ENCODE measurements at places on chromosomes 12 and 14.

GRCh38 chr12:96274331-96274730 lies 80.2 kb downstream of the ELK3 start:
- H3K4me3 ChIP-seq: no peak overlapping the region
- H3K27ac ChIP-seq: peak overlapping the region; percentile 25

GRCh38 chr14:80620434-80620833 lies 321.1 kb downstream of the CEP128 start:
- no peaks in the 10 kb centered on the region for H3K36me3 ChIP-seq
- DNase-seq: no peak
- no peak overlapping the region for H3K27ac ChIP-seq
- no peaks in the 10 kb centered on the region for H3K4me1 ChIP-seq
- no peak overlapping the region for H3K4me3 ChIP-seq
- no peaks in the 10 kb centered on the region for H3K27me3 ChIP-seq

DNA sequence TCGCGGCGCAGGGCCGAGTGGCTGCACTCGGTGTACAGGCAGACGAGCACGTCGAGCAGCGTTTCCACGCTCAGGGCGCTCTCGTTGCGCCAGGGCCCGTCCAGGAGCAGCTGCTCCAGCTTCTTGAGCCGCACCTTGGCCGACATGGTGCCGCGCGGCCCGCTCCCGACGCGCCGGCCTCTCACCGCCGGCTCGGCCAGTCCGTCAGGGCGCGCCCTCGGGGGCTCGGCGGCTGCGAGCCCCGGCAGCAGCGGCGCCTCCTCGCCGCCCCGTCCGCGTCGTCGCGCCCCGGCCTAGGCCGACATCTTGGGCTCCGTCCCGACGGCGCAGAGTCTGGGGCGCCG lies 349 bp downstream of the CDC42BPB start:
- no peak overlapping the region for H3K4me3 ChIP-seq
- no peaks in the 10 kb centered on the region for H3K36me3 ChIP-seq
- H3K4me1 ChIP-seq: peaks cover 13% of the 10 kb centered on the region
- DNase-seq: no peak
- H3K27ac ChIP-seq: no peak overlapping the region

DNA sequence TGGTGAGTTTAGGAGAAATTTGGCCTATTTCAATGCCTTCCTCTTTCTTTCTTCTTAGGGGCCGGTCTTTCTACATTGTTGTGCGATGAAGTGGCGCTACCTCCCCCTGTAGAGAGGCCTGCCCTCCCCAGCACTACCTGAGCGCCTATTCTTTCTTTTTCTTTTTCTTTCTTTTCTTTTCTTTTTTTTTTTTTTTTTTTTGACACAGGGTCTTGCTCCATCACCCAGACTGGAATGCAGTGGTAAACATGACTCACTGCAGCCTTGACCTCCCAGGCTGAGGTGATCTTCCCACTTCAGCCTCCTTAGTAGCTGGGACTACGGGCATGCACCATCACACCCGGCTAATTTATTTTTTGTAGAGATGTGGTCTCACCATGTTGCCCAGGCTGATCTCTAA lies 136.1 kb upstream of the MAX start:
- no peaks in the 10 kb centered on the region for H3K36me3 ChIP-seq
- no peak overlapping the region for H3K4me3 ChIP-seq
- DNase-seq: no peak
- peaks cover 4% of the 10 kb centered on the region for H3K4me1 ChIP-seq

GRCh38 chr12:79370021-79370420 lies 320.7 kb downstream of the PAWR start:
- H3K36me3 ChIP-seq: no peaks in the 10 kb centered on the region
- H3K4me3 ChIP-seq: no peak overlapping the region
- no peak for DNase-seq
- no peaks in the 10 kb centered on the region for H3K4me1 ChIP-seq

DNA sequence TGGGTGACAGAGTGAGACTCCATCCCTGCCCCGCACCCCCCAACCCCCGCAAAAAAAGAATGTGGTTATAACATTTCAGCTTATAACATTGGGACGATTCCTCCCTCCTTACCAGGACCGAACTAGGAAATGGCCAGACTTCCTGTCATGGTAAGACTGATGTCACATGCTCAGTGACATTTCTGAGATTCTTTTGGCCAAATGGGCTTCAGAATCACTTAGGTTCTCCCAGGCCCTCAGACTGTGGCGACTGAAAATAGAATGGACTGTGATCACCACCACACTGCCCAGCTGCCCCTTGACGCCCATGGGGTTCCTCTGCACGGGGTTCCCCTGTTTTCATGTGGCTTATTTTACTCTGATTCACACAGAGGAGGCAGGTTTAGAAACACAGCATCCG lies 115.0 kb upstream of the EVL start:
- H3K27me3 ChIP-seq: peaks cover 24% of the 10 kb centered on the region
- peaks cover 9% of the 10 kb centered on the region for H3K4me1 ChIP-seq
- no peaks in the 10 kb centered on the region for H3K36me3 ChIP-seq

GRCh38 chr12:84537666-84538065 lies 374.9 kb downstream of the SLC6A15 start:
- H3K4me3 ChIP-seq: no peak overlapping the region
- H3K36me3 ChIP-seq: no peaks in the 10 kb centered on the region
- no peak for DNase-seq
- no peak overlapping the region for H3K27ac ChIP-seq
- no peaks in the 10 kb centered on the region for H3K4me1 ChIP-seq

GRCh38 chr12:23618718-23619117 lies 330.8 kb downstream of the SOX5 start:
- no peaks in the 10 kb centered on the region for H3K4me1 ChIP-seq
- no peak overlapping the region for H3K4me3 ChIP-seq
- H3K27ac ChIP-seq: no peak overlapping the region
- no peaks in the 10 kb centered on the region for H3K36me3 ChIP-seq
- no peaks in the 10 kb centered on the region for H3K27me3 ChIP-seq
- no peak for DNase-seq

DNA sequence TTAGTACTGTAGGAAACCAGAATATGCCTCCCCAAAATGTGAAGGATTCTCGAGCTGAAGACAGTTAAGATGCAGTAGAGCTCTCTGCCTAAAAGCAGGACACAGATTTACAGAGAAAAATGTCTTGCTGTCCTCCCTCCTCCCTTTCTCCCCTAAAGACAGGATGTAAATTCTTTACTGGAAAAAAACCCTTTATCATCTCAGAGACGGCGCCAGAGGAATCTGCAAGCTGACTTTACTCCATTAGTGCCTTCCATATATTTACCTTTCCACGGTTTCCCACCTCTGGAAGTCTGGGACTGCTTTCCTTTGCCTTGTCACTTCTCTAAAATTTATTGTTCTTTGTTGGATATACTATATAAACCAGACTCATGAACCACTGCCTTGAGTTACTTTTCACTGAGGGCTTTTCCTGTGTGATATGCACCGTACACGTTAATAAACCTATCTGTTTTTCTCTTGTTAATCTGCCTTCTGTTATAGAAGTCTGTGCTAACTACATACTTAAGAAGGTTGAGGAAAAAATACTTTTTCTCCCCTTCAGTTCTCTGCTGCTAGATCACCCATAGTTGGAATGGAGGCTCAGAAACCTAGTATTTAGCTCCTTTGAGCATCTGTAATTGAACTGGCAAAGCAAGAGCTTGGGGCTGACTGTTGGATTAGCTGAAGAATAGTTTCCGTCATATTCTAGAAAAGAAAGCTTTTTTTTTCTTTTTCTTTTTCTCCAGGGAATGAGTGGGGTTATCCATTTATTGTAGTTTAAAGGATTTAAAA lies 99.9 kb downstream of the RAD51B start:
- no peak for DNase-seq
- no peak overlapping the region for H3K4me3 ChIP-seq
- no peaks in the 10 kb centered on the region for H3K4me1 ChIP-seq
- H3K36me3 ChIP-seq: peaks cover 3% of the 10 kb centered on the region
- H3K27me3 ChIP-seq: no peaks in the 10 kb centered on the region

DNA sequence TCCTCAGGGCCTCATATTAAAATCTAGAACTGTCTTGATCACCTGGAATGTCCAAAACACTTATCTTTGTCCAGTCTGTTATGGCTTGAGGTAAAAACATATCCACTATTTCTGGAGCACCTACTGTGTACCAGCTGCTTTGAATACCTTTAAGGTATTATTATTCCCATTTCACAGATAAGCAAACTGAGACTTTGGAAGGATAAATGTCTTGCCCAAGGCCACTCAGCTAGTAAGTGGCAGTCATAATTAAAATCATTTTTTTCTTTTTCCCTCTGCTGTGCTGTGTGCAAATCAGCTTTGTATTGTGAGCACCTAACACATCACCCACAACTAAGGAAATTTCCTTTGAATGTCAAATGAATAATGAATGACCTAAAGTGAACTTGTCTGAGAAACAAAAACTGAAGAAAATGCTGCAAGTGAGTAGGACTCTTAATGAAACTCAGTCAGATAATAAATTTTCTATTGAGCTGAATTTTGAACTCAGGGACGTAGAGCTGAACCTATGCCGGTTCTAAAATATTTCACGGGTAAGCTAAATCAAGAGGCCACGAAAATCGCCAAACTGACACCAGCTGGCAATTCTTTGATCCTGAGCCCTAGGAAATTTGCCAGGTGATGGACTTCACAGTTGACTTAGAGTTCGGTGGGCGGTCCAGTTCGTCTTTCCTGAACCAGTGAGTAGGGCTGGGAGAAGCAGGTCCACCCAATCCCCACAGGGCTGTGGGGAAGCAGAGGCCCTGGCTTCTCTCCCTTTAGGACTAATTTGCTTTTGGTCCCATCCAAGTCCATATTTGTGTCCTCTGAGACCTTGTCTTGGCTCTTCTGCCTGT lies 159.7 kb upstream of the PWP1 start:
- no peak overlapping the region for H3K4me3 ChIP-seq
- H3K27ac ChIP-seq: no peak overlapping the region
- no peak for DNase-seq
- H3K36me3 ChIP-seq: peaks cover 4% of the 10 kb centered on the region
- H3K4me1 ChIP-seq: peaks cover 15% of the 10 kb centered on the region

DNA sequence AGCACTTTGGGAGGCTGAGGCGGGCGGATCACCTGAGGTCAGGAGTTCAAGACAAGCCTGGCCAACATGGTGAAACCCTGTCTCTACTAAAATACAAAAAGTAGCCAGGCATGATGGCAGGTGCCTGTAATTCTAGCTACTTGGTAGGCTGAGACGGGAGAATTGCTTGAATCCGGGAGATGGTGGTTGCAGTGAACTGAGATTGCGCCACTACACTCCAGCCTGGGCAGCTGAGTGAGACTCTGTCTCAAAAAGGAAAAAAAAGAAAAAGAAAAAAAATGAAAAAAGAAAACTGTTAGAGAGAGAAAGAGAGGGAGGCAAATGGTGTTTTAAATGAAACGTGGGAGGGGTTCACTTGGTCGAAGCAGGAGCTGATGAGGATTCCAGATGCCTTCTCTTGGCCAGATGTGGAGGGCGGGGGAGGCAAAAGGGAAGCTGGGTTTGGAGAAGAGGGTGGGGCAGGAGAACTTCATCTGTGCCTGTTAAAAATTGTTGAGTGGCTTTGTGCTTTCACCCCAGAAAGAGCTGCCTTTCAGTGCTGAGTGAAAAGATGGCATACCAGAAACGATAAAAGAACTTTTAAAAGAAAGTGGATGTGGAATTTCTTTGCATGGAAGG lies 1.1 kb downstream of the EMP1 start:
- H3K4me3 ChIP-seq: peak overlapping the region; percentile 82
- no peak for DNase-seq
- H3K4me1 ChIP-seq: peaks cover 37% of the 10 kb centered on the region
- peaks cover 14% of the 10 kb centered on the region for H3K27me3 ChIP-seq
- H3K27ac ChIP-seq: peak overlapping the region; percentile 82

DNA sequence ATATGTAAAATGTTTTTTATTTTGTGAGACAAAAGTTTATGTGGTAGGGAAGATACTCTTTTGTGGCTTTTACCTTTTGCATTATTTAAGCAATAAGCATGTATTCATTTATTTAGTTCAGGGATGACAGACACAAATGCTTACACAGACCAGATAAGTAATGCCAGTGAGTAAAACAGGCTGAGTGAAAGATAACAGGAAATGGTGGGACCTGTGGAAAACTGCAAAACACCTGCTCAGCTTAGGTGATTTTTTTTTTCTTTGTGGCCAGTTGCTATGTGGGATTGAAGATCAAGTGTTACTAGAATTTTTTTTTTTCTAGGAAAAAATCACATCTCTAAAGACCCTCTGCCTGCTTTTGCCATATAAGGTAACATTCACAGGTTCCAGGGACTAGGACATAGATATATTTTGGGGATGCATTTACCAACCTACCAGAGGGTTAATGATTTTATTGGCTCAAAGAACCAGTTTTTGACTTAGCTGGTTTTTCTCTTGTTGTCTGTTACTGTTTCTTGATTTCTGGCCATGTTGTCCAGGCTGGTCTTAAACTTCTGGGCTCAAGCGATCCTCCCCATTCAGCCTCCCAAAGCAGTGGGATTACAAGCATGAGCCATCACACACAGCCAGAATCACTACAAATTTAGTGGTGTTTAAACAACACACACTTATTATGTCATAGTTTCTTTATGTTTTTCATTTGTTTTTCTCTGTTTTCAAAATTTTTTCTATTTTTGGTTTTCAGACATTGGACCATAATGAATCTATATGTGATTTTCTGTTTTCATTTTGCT lies 9.8 kb downstream of the PSMA6 start:
- H3K27ac ChIP-seq: peak overlapping the region; percentile 85
- H3K4me1 ChIP-seq: peaks cover 71% of the 10 kb centered on the region
- no peak for DNase-seq
- H3K27me3 ChIP-seq: no peaks in the 10 kb centered on the region
- H3K4me3 ChIP-seq: peak overlapping the region; percentile 2

- no peak overlapping the region for H3K27ac ChIP-seq
- no peaks in the 10 kb centered on the region for H3K27me3 ChIP-seq
- DNase-seq: no peak
- no peak overlapping the region for H3K4me3 ChIP-seq
- H3K36me3 ChIP-seq: no peaks in the 10 kb centered on the region
These were observed 77.0 kb downstream of the KITLG start for GRCh38 chr12:88503281-88503703.

- DNase-seq: no peak
- H3K27ac ChIP-seq: no peak overlapping the region
- peaks cover 28% of the 10 kb centered on the region for H3K4me1 ChIP-seq
- H3K4me3 ChIP-seq: no peak overlapping the region
- no peaks in the 10 kb centered on the region for H3K27me3 ChIP-seq
These were observed 9.0 kb upstream of the KRT1 start for GRCh38 chr12:52689239-52689638.

DNA sequence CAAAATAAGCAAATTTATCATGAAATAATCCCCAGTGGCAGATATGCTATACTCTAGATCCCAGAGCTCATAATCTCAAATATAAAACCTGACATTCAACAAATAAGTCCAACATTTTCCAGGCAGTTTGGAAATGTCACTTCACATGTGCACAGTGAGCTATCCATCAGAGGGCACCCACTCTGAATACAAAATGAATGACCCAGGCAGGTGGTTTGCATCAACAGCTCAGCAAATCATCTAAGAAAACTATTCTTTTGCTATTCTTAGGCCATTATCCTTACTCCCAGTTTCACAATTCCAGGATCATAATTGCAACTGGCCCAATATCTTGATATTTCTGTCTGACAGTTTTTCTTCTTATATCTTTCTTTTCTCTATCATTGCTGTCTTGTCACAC lies 38.5 kb downstream of the TRIM9 start:
- no peaks in the 10 kb centered on the region for H3K36me3 ChIP-seq
- no peaks in the 10 kb centered on the region for H3K27me3 ChIP-seq
- H3K27ac ChIP-seq: no peak overlapping the region

- peaks cover 5% of the 10 kb centered on the region for H3K4me1 ChIP-seq
- H3K27me3 ChIP-seq: no peaks in the 10 kb centered on the region
- no peak overlapping the region for H3K4me3 ChIP-seq
- H3K36me3 ChIP-seq: peaks cover 27% of the 10 kb centered on the region
These were observed 23.8 kb downstream of the RAB35 start for GRCh38 chr12:120092551-120093335.

Data from activated naive CD8-positive, alpha-beta T cell treated with anti-CD3 and anti-CD28 coated beads, Interleukin-2, amount 50 U/mL, for 24 hours (primary cell).